ENCODE measurements at places on chromosomes 1 and 21.

GRCh38 chr21:24903994-24904635 is 703.2 kb downstream of the MRPL39 start:
- no peak for DNase-seq

DNA sequence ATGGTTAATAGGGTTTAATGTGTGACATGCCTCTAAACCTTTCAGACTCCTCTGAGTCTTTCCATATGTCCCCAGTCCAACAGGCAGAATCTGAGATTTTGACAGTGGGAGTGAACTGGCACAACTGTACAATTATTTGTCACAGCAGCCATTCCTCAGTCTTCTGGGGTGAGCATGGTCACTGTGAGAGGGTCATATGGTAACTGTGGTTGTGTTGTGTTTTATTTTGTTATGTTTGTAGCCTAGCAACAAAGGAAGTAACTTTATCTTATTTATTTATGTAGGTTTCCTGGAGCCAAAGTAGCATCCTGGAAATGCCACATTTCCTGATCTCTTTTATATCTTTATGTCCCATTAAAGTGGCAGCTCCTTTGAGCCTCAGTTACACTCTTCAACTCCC is 1067.9 kb downstream of the TTLL7 start:
- no peak for DNase-seq

- DNase-seq, result no peak
Observed at GRCh38 chr1:77030401-77031105, 163.3 kb downstream of the ST6GALNAC5 start.

DNA sequence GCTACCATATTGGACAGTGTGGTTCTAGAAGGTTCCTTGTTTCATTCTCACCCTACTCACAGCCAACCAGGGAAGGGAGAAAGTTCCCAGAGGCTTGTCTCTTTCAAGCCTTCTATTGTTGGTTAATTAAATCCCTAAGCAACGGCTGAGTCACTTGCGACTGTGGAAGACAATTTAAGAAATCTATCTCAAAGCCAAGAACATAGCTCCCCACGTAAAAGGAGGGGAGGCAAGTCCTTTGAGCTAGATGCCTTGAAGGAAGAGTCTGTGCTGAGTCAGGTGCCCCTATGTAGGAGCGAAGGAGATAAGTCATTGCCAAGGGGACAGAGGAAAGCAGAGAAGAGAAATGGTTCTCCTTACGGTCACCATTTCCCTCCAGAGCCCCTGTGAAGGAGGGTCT is 79.4 kb upstream of the PPP2R5A start:
- DNase-seq, result no peak

GRCh38 chr1:43156026-43156425 is 16.1 kb downstream of the EBNA1BP2 start:
- no peak for DNase-seq

DNA sequence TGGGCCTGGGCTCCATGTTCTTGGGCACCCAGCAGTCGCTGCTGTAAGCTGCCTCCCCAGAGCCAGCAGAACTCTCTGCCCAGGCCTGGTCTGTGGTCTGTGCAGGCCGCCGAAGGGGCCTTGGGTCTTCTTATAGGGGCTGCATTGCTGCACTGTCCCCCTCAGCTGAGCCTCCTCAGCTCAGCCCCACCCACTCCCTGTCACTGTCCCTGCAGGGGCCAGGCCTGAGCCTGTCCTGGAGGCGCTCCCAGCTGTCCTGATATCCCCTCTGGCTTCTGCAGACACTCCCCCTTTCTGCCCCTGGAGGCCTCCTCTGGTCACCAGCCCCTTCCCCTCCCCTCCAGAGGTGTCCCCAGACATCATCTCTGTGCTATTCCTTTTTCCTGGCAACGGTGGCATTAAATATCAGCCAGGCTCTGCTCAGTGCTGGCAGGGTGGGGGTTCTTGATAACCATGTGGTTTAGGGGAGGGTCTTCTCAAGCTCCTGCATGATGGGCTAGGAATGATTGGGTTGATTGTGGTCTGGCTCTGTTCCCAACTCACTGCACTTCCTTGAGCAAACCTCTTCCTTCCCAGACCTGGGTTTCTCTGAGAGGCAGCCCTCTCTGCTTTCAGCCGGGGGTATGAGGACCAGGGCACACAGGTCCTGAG is 3.7 kb upstream of the FOXO6 start:
- no peak for DNase-seq

Data from GM10248 (cell line).